Stimulated activated CD4-positive, alpha-beta T cell treated with anti-CD3 and anti-CD28 coated beads, TNF-alpha, amount 100 ng/mL, for 24 hours (primary cell): ENCODE measurements at places on chromosomes 1 and 21.

GRCh38 chr1:82152356-82153271 is 351.9 kb downstream of the ADGRL2 start:
- DNase-seq, result no peak

DNA sequence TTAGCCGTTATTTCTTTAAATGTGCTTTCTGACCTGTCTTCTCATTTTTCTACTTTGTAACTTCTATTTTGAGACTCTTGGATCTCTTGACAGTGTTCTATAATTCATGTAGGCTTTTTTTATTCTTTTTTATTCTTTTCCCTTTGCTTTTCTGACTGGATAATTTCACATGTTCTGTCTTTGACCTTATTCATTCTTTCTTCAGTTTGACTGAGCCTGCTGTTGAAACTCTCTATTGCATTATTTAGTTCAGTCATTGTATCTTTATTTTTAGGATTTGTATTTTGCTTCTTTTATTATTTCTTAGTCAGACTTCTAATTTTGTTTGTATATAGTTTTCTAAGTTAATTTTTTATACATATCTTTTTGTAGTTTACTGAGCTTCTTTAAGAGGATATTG is 66.1 kb downstream of the DNAH14 start:
- no peak for DNase-seq

- DNase-seq, result no peak
Measured at GRCh38 chr1:170200621-170201397, 55.0 kb downstream of the NTMT2 start.

DNA sequence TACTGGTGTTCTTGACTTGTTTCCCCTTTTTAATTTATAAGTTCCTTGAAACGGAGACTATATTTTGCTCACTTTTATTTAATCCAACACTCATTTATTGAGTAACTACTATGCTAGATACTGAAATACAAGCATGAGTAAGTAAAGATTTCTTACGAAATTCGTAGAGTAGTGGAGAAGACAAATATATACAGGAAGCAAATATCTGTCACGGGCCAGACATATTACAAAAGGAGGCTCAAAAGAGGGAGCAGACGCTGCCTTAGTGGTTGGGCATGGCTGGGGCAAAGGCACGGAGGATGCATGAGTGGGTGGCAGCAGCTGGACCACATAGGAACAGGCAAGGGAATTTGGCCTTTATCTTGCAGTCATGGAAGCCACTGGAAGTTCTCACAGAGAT is 6.8 kb downstream of the NCF2 start:
- DNase-seq, result no peak

DNA sequence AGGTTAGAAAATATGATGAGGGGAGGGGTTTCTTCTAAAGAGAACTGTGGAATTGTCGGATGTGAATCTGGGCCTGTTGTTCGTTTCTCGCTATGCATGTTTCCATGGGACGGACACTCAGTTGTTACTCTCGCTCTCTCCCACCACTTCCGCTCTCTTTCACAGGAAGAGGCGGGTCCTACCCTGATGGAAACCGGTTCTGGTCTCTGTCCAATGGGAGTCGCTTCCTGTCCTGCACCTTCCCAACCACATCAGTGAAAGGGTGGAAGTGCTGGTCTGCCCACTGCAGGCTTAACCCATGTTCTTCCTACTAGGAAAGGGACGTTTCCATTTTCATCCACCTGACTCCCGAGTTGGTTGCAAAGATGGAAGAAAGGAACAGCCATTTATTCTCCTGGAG is 119.4 kb downstream of the KCNJ15 start:
- no peak for DNase-seq
